A549 treated with CpdA at 1 μM for 4 hours (cell line): ENCODE measurements at places on chromosomes 4 and X. TPM values are rescaled to one million over a fixed set of nuclear protein-coding genes. Genes with fewer than 3 reads are reported as not detected.

The SEPTIN6 gene
- total RNA-seq, result 10.3 to 11.4 TPM (median 10.5 TPM) in 5 replicates

The WDR17 gene
- 1.2 to 3.3 TPM (median 1.8 TPM) in 5 replicates for total RNA-seq

The F8A1 gene
- total RNA-seq, result 57.7 to 98.9 TPM (median 87.7 TPM) in 5 replicates

The NEXMIF gene
- total RNA-seq, result 0.01 to 0.02 TPM in 2 of 5 replicates, not detected in the others

The FABP2 gene
- total RNA-seq, result not detected in 5 replicates

The MORF4L2 gene
- total RNA-seq, result 429 to 1,166 TPM (median 478 TPM) in 5 replicates

The MTNR1A gene
- 0.23 to 0.51 TPM (median 0.35 TPM) in 5 replicates for total RNA-seq

The DCAF4L1 gene
- total RNA-seq, result 0.10 to 0.30 TPM (median 0.17 TPM) in 5 replicates

The RBMXL3 gene
- total RNA-seq, result not detected in 5 replicates

The VEGFD gene
- total RNA-seq, result 0.27 to 0.84 TPM (median 0.32 TPM) in 5 replicates

The HOPX gene
- not detected in 5 replicates for total RNA-seq

The CXCL10 gene
- total RNA-seq, result 0.07 to 0.27 TPM (median 0.12 TPM) in 3 of 5 replicates, not detected in the others

The SOD3 gene
- not detected in 5 replicates for total RNA-seq

The ADAMTS3 gene
- total RNA-seq, result 0.01 TPM in 1 of 5 replicates, not detected in the others

The ASB12 gene
- total RNA-seq, result 0.03 TPM in 1 of 5 replicates, not detected in the others

The APLN gene
- total RNA-seq, result 0.70 to 0.90 TPM (median 0.79 TPM) in 5 replicates

The RENBP gene
- total RNA-seq, result 0.11 to 0.24 TPM (median 0.14 TPM) in 5 replicates

The TNIP2 gene
- total RNA-seq, result 30.0 to 44.9 TPM (median 42.6 TPM) in 5 replicates

The TCP11X2 gene
- total RNA-seq, result not detected in 5 replicates

The ODAPH gene
- 0.15 TPM in 1 of 5 replicates, not detected in the others for total RNA-seq

The UGT2B15 gene
- 0.07 to 0.14 TPM (median 0.13 TPM) in 4 of 5 replicates, not detected in the other for total RNA-seq

The VCX gene
- 0.22 TPM in 1 of 5 replicates, not detected in the others for total RNA-seq

The CLDN22 gene
- total RNA-seq, result not detected in 5 replicates

The NXF3 gene
- total RNA-seq, result 0.11 TPM in 1 of 5 replicates, not detected in the others

The DAPP1 gene
- total RNA-seq, result not detected in 5 replicates

The VAMP7 gene
- total RNA-seq, result 26.9 to 36.4 TPM (median 30.8 TPM) in 5 replicates

The CENPVL1 gene
- total RNA-seq, result not detected in 5 replicates

The MAGEA12 gene
- total RNA-seq, result 0.08 to 0.19 TPM (median 0.16 TPM) in 5 replicates

The NOCT gene
- 10.0 to 14.1 TPM (median 13.5 TPM) in 5 replicates for total RNA-seq

The AASDH gene
- total RNA-seq, result 2.6 to 4.3 TPM (median 3.5 TPM) in 5 replicates

The XAGE2 gene
- total RNA-seq, result not detected in 5 replicates

The PRRG3 gene
- total RNA-seq, result not detected in 5 replicates

The SLC7A11 gene
- 30.7 to 40.8 TPM (median 33.3 TPM) in 5 replicates for total RNA-seq

The FAM47A gene
- not detected in 5 replicates for total RNA-seq

The MAGEA2B gene
- not detected in 5 replicates for total RNA-seq

The NDNF gene
- total RNA-seq, result not detected in 5 replicates

The DUSP21 gene
- total RNA-seq, result not detected in 5 replicates

The AFF2 gene
- not detected in 5 replicates for total RNA-seq

The ADH1C gene
- not detected in 5 replicates for total RNA-seq

The PRRG1 gene
- total RNA-seq, result 4.9 to 9.6 TPM (median 7.6 TPM) in 5 replicates

The GLRA3 gene
- total RNA-seq, result not detected in 5 replicates

The PNMA6F gene
- total RNA-seq, result not detected in 5 replicates

The GABRA4 gene
- not detected in 5 replicates for total RNA-seq

The ZCCHC12 gene
- total RNA-seq, result 0.09 to 0.28 TPM (median 0.21 TPM) in 5 replicates

The SYTL4 gene
- 1.5 to 4.1 TPM (median 2.1 TPM) in 5 replicates for total RNA-seq

The GPR50 gene
- 0.11 to 0.22 TPM (median 0.18 TPM) in 4 of 5 replicates, not detected in the other for total RNA-seq

The ANKRD50 gene
- total RNA-seq, result 3.4 to 5.8 TPM (median 4.4 TPM) in 5 replicates

The POU3F4 gene
- not detected in 5 replicates for total RNA-seq

The PAGE4 gene
- not detected in 5 replicates for total RNA-seq

The DOK7 gene
- 0.16 to 0.90 TPM (median 0.42 TPM) in 5 replicates for total RNA-seq

The SMIM10 gene
- 0.08 to 0.17 TPM (median 0.12 TPM) in 3 of 5 replicates, not detected in the others for total RNA-seq

The REST gene
- 6.8 to 9.4 TPM (median 7.4 TPM) in 5 replicates for total RNA-seq

The C4orf46 gene
- total RNA-seq, result 6.7 to 10.6 TPM (median 7.5 TPM) in 5 replicates

The MAGEA10 gene
- total RNA-seq, result 0.02 TPM in 1 of 5 replicates, not detected in the others

The RNF128 gene
- 0.05 to 0.07 TPM (median 0.06 TPM) in 3 of 5 replicates, not detected in the others for total RNA-seq

The MED12 gene
- total RNA-seq, result 10.8 to 14.1 TPM (median 11.6 TPM) in 5 replicates

The DRP2 gene
- total RNA-seq, result 0.16 to 0.30 TPM (median 0.25 TPM) in 5 replicates
